HuH-7.5 (cell line): ENCODE measurements at places on chromosomes 4 and X.

GRCh38 chr4:164483711-164484110 lies 270.2 kb upstream of the SMIM31 start:
- no peak for DNase-seq

- DNase-seq: no peak
These were observed 23.4 kb downstream of the SMS start for GRCh38 chrX:21963731-21964405.

- no peak for DNase-seq
These were observed 16.1 kb upstream of the HPF1 start for GRCh38 chr4:169773889-169774288.

- no peak for DNase-seq
These were observed 155.7 kb upstream of the JADE1 start for GRCh38 chr4:128653527-128654444.

DNA sequence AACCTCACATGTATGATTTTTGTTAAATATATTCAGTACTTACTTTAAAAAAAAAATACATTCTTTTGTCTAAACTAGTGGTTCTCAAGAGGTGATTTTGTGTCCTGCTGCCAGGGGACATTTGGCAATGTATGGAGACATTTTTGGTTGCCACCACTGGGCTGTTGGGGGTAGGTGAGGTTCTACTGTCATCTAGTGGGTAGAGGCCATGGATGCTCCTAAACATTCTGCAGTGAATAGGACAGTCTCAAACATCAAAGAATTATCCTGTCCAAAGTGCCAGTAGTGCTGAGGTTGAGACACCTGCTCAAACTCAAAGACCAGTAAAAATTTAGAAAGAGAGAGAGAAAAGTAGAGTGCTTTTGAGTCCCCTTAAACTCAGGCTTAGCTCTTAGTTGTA lies 32.9 kb upstream of the PGM2 start:
- no peak for DNase-seq

- no peak for DNase-seq
These were observed 43.6 kb downstream of the STARD8 start for GRCh38 chrX:68690936-68691501.
